IMR-90 (cell line): ENCODE measurements at places on chromosomes 1 and 21.

DNA sequence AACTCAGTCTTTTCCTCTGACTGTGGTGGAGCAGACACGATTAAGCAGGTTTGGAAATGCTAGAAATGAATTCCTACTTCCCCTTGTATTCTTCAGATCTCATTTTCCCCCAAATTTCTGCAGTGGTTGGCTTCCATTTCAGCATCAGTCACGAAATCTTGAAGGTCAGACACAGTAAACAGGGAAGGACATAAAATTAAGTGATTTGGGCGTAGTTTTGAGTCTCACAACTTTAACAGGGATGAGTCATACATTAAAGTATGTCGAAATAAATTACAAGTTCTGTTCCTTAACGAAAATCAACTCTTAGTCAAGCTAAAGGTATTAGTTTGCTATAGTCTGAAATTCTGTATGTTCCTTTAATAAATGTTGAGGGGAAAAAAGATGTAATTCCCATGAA lies 61.1 kb downstream of the HNRNPR start:
- DNase-seq, result peak; percentile 79
- H3K4me3 ChIP-seq, result no peak overlapping the region
- H3K27ac ChIP-seq, result peak overlapping the region; percentile 2; the same call in 1 of the 2 replicates
- H3K4me1 ChIP-seq, result peaks cover 8% of the 10 kb centered on the region; the same call in 1 of the 2 replicates
- H3K27me3 ChIP-seq, result no peaks in the 10 kb centered on the region
- H3K36me3 ChIP-seq, result peaks cover 11% of the 10 kb centered on the region

- H3K4me1 ChIP-seq, result no peaks in the 10 kb centered on the region
- DNase-seq, result no peak
- no peak overlapping the region for H3K27ac ChIP-seq
- no peak overlapping the region for H3K4me3 ChIP-seq
- H3K36me3 ChIP-seq, result no peaks in the 10 kb centered on the region
These were observed 38.7 kb upstream of the TTC34 start for GRCh38 chr1:2840036-2840809.

GRCh38 chr1:174225499-174226204 lies 66.3 kb downstream of the RABGAP1L start:
- no peak overlapping the region for H3K4me3 ChIP-seq
- no peak for DNase-seq
- H3K36me3 ChIP-seq, result no peaks in the 10 kb centered on the region
- H3K4me1 ChIP-seq, result no peaks in the 10 kb centered on the region

DNA sequence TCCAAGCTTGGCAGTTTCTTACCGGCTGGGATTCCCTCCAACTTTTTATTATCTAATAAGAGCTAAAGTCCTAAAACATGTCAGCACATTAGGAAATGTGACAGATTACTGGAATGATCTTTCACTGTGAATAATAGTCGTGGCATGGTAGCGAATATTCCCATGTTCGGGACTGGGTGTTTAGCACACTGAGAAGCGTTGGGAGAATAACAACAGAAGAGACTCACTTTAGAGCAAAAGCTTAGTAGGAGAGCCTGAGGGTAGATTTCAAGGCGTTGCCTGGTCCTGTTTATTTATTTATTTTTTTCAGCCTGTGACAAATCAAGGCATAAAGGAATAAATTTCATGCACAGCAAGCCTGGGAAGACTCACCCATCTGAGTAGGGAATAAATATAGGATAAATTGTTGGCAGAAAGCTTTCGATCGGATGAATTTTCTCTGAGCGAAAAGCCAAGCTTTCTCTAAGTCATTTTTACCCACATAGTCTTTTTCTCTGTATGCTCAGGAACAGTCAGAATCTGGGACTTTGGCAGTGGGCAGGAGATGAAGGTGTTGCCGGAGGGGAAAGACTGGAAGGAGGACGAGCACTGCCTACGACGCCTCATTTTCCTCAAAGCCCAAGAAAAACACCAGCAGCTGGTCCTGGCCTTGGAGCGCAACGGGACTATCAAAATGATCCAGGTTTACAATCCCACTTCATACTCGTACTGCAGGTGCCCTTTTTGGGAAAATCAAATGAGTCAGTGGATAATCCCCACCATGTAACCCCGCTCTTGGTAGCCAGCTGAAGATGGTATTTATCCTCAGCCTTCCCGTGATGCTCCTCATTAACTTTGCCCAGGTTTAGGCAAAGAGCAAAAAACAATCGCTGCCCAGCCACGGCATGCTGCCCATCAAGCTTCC lies 97.2 kb downstream of the WDR64 start:
- H3K27me3 ChIP-seq, result no peaks in the 10 kb centered on the region
- H3K36me3 ChIP-seq, result no peaks in the 10 kb centered on the region
- DNase-seq, result no peak

- 0 out of 2 replicates have a peak, but pooled peaks cover 2% of the 10 kb centered on the region for H3K36me3 ChIP-seq
- no peaks in the 10 kb centered on the region for H3K27me3 ChIP-seq
- no peak for DNase-seq
- H3K4me1 ChIP-seq, result peaks cover 5% of the 10 kb centered on the region
These were observed 766 bp downstream of the AGO4 start for GRCh38 chr1:35808450-35809113.

GRCh38 chr1:53079251-53079650 lies 17.2 kb downstream of the PODN start:
- H3K27ac ChIP-seq, result no peak overlapping the region
- no peaks in the 10 kb centered on the region for H3K4me1 ChIP-seq
- H3K27me3 ChIP-seq, result no peaks in the 10 kb centered on the region
- no peak for DNase-seq
- H3K36me3 ChIP-seq, result peaks cover 31% of the 10 kb centered on the region
- H3K4me3 ChIP-seq, result no peak overlapping the region

GRCh38 chr1:215476541-215476940 lies 90.6 kb upstream of the KCTD3 start:
- H3K27me3 ChIP-seq, result no peaks in the 10 kb centered on the region; the same call in 1 of the 2 replicates
- no peak overlapping the region for H3K27ac ChIP-seq
- H3K36me3 ChIP-seq, result no peaks in the 10 kb centered on the region
- H3K4me3 ChIP-seq, result no peak overlapping the region
- peaks cover 8% of the 10 kb centered on the region for H3K4me1 ChIP-seq

- DNase-seq, result peak; percentile 4
- no peaks in the 10 kb centered on the region for H3K4me1 ChIP-seq
- H3K27ac ChIP-seq, result no peak overlapping the region
- H3K36me3 ChIP-seq, result no peaks in the 10 kb centered on the region
- H3K27me3 ChIP-seq, result peaks cover 25% of the 10 kb centered on the region
- H3K4me3 ChIP-seq, result no peak overlapping the region
These were observed 42.4 kb upstream of the GRHL3 start for GRCh38 chr1:24276791-24277190.

DNA sequence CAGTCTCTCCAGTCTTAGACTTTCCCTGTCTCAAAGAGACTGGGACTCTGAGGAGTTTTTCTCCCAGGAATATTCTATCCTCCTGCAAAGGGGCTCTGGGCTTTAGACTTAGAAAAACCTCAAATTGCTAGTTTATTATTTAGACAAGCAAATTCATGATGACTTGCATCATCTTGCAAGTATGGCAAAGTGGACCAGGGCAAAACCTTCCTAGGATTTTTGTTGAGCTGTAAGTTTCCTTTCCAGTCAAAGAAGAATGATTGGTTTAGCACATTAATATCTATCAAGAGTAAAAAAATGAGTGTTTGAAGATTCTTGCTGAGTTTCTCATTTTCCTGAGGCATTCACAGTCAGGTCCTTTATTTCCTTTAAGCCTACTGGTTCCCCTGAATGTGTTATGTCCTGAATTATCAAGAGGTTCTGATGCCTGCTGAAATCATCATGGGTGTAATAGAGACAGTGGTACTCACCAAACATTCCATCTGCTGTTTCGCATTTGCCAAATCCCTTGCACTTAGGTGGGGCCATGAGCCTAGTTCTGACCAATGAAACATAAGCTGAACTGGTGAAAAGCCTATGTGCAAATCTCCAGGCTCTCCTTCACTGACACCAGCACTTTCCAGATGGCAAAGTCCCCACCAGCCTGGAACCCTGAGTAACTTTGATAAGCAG lies 25.2 kb upstream of the SPAG17 start:
- no peaks in the 10 kb centered on the region for H3K4me1 ChIP-seq
- H3K4me3 ChIP-seq, result no peak overlapping the region
- no peaks in the 10 kb centered on the region for H3K27me3 ChIP-seq

DNA sequence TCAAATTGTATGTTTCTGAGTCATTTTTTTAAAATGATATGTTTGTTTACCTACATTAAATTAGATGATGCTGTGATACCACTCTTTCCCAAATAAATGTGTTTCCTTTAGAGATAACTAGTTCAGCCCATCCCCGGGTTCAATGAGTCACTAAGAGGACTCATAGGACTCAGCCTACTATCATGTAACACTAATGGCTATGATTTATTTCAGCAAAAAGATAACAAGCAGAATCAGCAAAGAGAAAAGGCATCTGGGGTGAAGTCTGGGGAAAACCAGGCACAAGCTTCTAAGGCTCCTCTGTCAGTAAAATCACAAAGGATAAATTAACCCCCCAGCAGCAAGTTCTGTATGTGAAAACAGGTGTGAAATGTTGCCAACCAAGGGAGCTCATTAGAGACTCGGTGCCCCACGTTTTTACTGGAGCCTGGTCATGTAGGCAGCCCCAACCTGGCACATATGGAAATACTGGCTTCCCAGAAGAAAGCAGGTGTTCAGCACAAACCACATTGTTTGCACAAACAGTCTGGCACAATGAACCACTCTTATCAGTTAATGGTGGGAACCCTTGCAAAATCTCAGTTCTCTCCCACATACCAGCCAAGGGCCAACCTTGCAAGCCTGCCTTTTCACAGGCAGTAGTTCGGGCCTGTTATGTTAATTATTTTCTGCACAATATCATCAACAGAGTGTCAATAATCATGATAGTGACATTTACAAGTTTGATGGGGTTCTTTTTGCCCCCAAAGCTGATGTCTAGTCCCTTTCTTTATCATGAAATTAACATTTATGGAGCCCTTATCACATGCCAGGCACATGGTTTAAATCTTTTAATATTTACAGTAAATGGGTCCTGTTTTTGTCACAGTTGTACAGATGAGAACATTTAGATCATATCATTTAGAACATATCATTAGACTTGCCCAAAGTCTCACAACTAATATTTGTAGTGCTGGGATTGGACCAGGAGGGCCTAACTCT lies 23.1 kb upstream of the CNN3 start:
- no peaks in the 10 kb centered on the region for H3K27me3 ChIP-seq
- no peak overlapping the region for H3K27ac ChIP-seq
- peaks cover 13% of the 10 kb centered on the region for H3K4me1 ChIP-seq
- peak; percentile 85 for DNase-seq
- no peaks in the 10 kb centered on the region for H3K36me3 ChIP-seq
- H3K4me3 ChIP-seq, result no peak overlapping the region
